Adipose tissue (tissue), 3 donors: ENCODE measurements at places on chromosomes 6 and 20. TPM values are rescaled to one million over a fixed set of nuclear protein-coding genes. Genes with fewer than 3 reads are reported as not detected.

The GID8 gene
- polyA plus RNA-seq, result 12.5 TPM

The GNRH2 gene
- not detected for polyA plus RNA-seq

The OR2H1 gene
- polyA plus RNA-seq, result not detected

The SLA2 gene
- polyA plus RNA-seq, result 0.65 TPM

The CEBPB gene
- 72.9 TPM for polyA plus RNA-seq

The CNBD2 gene
- 8.3 TPM for polyA plus RNA-seq
